Activated CD8-positive, alpha-beta memory T cell treated with anti-CD3 and anti-CD28 coated beads for 4 hours (primary cell): ENCODE measurements at places on chromosomes 11 and 22.

GRCh38 chr11:80587906-80588305, 1147.1 kb upstream of the TENM4 start:
- DNase-seq: no peak

DNA sequence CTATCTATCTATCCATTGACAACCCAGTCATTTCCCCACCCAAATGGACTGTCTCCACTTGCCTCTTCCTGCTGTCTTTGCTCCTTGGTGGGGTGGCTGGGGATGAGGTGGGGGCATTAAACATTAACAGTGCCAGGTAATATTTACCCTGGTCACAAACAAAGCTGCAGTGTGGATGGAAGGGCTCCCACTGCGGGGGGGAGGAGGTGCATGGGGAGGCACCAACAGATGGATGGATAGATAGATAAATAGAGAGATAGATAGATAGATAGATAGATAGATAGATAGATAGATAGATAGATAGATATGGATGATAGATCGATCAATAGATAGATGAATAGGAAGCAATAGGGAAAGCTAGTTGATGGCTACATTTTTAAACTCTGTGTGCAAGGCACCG, 2.3 kb upstream of the FXYD2 start:
- DNase-seq: no peak

GRCh38 chr11:32838505-32839274, 9.0 kb downstream of the PRRG4 start:
- DNase-seq: no peak

DNA sequence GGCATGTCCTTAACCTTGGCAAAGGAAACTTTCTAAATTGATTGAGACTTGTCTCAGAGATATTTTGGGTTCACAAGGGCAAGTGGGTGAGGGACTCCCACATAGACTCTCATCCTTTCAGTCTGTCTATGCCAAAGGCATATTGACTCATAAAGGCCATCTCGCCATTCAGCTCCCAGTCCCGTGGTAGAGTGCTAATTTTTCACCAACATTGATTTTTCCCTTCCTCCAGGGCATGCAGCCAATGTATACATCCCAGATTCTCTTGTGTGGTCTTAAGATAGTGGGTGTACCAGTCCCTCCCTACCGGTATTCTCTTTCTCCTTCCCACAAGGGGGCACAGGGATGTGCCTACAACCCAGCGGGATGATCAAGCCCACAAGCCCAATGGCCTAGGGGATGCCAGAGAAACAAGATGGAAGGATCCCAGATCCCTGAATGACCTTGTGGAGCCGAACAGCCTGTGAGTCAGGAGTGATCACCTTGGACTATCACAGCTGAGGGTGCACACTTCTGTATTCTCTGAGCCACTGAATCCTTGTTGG, 7.9 kb downstream of the C11orf96 start:
- no peak for DNase-seq

DNA sequence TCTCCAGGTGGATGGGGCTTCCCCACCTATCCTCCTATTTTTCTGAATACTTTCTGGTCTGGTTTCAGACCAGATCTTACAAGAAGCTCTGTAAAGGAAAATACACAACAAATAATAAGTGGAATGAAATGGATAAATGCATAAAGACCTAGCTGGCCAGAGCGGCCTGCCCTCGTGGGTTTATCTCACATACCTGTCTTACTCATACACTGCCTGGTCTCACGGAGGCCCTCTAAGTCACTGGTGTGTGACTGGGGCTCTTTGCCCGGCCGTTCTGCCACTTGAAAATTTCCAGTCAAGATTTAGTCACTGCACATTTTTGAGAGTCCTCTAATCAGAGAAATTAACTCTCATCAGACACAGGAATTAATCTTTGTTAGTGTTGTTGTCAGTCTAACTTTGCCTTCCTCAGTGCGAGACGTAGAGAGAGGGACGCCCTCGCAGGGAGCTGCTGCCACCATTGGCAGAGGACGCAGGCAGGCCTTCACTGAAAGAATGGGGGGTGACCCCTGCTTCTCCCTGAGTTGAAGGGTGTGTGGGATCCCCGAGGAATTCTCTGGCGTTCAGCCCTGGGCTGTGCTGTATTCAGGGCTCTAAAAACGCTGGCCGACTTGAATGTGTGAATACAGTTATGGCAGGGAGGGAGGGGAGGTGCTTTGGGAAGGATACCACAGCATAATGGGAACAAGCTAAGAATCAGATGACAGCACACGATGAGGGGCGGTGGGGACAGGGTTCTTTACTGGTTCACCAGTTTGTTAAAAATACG, 46.3 kb upstream of the CADM1 start:
- DNase-seq: no peak

- no peak for DNase-seq
Observed at GRCh38 chr22:31122532-31123291, at the start of gene INPP5J. INPP5J (plus strand) TSS chr22:31122966; CDS start chr22:31123015, 49 bp downstream.

GRCh38 chr11:19947537-19948114, 212.6 kb downstream of the DBX1 start:
- no peak for DNase-seq

DNA sequence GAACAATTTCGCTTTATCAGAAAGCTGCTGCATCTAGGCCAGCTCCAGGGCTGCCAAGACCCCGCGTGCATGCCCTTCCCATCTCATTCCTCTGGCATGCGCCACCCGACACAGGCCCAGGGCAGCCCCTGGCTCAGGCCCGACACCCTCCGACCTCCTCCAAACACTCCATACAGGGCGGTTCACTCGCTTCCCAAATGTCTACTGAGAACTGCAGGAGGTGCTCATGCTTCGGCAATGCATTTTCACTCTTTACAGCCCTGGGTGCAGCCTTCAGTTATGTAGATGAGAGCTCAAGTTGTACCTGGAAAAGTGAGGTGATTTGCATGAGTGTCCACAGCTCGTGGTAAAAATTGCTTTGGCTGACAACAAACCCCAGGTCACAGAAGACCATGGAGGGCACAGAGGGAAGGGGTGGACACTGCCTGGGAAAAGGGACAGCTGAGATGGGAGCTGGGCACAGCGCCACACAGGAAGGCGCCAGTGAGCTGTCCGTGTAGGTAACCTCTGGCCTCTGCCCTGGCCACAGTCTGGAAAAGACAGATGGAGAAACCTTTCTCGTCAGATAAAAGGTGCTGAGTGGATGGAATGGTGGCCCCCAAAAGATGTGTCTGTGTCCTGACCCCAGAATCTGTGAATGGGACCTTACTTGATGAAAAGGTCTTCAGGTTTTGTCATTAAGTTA, 1351.9 kb downstream of the BRD1 start:
- no peak for DNase-seq

GRCh38 chr22:19367763-19368367, 63.7 kb downstream of the HIRA start:
- no peak for DNase-seq

DNA sequence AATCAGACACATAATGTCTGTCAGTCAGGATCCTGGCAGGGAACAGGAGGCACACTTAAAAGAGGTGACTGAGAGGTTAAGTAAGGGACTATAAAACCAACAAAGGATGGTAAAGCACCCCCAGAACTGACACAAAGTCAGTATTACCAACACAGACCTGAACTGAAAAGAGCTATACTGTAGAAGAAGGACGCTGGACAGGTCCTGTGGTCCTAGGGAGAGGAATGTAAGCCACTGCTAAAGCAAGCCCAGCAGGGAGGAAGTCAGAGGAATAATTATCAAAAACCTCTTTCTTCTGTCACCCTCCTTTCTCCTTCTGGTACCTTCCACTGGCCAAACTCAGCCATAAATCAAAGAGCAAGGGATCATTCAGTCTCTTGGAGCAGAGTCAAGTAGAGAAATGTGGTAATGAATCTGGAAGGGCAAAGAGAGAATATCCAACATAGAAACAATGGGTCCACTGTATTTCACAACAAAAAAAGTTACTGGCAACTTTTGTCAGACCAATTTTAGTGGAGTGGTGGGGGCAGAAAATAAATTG, 33.4 kb upstream of the ANGPTL5 start:
- DNase-seq: no peak

GRCh38 chr11:48052183-48053044, 72.1 kb downstream of the PTPRJ start:
- DNase-seq: no peak

GRCh38 chr11:65625628-65626342, 10.2 kb downstream of the PCNX3 start:
- no peak for DNase-seq

DNA sequence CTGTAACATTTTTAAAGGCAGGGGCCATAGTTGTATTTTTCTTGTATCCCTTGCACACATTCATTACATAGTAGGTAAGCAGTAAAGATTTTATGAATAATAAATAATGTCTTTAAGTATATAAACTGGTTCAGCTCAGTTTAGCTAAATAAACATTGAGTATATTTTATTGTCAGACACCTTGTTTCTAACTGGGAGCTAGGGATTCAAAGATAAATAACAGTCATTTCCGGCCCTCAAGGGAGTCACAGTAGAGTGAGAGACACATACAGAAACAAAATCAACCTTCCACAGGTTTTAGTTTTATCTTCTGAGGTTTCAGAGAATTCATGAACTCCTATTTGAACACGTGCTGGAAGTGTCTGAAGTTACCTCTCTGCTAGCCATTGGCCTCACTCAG, 760.2 kb downstream of the DLG2 start:
- DNase-seq: no peak

DNA sequence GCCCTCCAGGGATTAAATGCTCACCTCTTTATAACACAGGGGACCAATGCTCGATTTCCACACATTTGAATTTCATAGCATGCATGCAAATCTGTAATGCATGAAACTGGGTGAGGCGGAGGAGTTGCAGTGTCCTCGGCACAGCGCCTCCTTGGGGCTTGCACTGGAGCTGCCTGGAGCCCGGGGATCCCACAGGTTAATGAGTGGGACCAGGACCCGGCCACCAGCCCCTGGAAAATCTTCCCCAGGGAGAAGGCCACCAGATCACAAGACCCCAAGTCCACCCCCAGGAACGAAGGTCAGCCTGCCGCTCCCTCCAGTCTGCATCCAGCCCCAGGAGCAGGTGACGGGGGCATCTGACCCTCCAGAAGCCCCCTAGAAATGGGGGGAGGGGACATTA, 119.1 kb downstream of the MN1 start:
- DNase-seq: no peak

- DNase-seq: no peak
Observed at GRCh38 chr11:64226507-64227051, 505 bp downstream of the NUDT22 start.

GRCh38 chr22:41909310-41910049, 5.4 kb downstream of the SHISA8 start:
- DNase-seq: no peak
